ENCODE measurements at places on chromosomes 4 and X.

GRCh38 chr4:26727844-26728243 is 132.8 kb upstream of the STIM2 start:
- no peak for DNase-seq

DNA sequence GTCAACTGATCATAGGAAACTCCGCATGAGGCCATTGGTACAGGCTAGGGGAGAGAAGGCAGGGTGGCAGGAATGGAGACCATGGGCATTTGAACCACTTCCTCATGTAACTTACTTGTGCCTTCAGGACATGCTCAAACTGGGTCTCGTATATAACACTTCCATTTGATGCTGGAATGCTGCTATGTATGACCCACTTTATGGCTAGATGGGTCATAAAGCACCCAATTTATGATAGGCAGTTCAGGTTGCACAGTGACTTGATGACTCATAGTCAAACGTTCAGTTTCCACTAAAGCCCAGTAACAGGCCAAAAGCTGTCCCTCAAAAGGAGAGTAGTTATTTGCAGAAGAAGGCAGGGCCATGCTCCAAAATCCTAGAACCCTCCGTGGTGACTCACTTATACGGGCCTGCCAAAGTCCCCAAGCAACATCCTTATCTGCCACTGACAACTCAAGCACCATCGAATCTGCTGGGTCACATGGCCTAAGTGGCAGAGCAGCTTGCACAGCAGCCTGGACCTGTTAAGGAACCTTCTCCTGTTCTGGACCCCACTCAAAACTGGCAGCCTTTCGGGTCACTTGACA is 236.4 kb downstream of the ZC4H2 start:
- no peak for DNase-seq

GRCh38 chr4:17188125-17188524 is 289.7 kb upstream of the LDB2 start:
- no peak for DNase-seq

GRCh38 chrX:120335289-120335688 is 24.0 kb upstream of the TMEM255A start:
- no peak for DNase-seq

DNA sequence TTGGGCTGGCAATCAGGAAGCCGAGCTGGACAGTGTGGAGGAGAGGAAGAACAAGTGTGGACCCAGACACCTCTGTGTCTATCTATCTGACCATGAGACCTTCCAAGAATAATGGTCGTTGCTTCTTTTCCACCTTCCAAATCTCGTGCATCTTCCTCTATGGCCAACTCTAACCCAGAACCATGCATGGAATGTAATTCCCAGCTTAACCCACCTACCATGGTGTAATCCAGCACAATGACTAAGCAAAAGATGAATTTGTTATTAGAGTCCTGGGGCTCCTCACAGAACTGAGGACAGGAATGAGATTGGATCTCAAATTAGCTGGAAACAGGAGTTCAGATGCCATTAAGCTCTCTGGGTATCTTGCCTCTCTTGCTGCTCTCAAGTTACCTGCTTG is 17.4 kb upstream of the TMEM184C start:
- peak; percentile 32 for DNase-seq

DNA sequence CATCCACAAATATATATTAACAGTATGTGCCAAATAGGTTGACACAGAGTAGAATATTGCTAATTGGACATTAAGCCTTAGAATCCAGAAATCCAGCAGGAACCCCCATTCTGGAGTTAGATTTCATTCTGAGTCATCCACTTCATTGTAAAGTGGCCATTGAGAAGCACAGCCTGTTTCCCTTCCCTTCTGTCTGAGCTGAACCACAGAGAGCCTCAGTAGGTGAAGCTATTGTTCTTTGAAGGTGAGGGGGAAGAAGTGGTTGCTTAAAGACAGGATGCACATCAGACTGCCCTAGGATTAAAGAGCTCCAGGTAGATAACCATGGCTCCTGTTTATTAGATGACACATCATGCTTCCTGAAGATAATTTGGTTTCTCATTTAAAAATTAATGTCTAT is 30.6 kb upstream of the MCF2 start:
- DNase-seq: peak; percentile 45

GRCh38 chr4:185263419-185263818 is 54.0 kb downstream of the SNX25 start:
- DNase-seq: no peak

DNA sequence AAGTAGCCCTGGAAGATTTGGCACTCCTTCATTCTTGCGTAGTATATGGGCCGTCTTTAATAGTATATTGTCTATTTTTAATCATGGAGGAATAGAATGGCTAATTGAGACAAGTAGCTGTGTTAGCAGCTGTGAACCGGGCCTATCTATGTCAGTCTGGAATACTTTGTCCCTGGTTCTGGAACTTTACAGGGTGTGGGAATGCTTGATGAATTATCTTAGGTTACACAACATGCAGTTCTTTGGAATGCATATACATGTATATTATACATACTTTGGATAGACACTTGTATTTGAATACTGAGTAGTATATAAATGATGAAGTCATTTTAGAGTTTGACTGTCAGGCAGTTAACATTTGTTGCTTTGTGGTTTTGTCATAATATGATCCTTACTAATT is 37.4 kb downstream of the PDLIM5 start:
- DNase-seq: peak; percentile 7

DNA sequence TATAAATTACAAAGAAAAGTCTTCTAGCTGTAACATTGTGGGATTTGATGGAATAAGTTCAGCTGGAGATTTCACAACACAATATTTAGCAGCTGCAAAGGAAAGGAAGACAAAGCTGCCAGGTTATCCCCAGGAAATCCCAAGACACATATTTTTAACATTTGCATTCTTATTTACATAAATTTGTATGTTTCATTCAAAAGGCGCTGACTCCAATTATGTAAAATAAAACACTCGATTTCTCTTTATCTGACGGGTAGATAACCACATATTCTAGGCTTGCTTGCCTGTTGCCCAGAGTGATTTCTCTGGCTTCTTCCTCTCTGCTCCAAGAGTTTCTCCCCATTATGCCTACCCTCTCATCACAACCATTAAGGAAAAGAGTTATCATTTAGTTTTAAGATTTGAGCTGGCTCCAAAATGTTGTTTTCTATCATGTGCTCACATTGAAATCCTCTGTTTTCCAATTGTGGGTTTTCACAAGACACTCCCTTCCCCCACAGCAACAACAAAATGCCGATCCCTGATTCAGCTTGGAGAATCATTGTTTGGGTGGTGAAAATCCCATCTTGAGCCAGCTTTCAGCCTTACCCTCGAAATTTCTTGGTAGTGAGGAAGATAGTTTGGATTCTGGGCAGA is 128.2 kb upstream of the RASGEF1B start:
- no peak for DNase-seq

All from HCEC 1CT (cell line).